ENCODE measurements at places on chromosomes 4 and X.

DNA sequence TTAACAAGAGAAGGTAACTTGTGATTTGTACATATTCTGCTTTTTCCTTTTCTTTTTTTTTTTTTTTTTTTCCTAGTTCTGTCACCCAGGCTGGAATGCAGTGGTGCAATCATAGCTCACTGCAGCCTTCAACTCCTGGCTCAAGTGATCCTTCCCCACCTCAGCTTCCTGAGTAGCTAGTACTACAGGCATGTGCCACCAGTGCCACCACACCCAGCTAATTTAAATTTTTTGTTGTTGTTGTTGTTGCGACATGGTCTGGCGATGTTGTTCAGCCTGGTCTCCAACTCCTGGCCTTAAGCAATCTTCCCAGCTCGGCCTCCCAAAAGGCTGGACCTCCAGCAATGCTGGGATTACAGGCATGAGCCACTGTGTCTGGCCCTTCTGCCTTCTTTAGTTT, 1.5 kb upstream of the TACR3 start:
- DNase-seq = no peak

GRCh38 chrX:33204889-33205288, 6.5 kb downstream of the DMD start:
- DNase-seq = no peak

DNA sequence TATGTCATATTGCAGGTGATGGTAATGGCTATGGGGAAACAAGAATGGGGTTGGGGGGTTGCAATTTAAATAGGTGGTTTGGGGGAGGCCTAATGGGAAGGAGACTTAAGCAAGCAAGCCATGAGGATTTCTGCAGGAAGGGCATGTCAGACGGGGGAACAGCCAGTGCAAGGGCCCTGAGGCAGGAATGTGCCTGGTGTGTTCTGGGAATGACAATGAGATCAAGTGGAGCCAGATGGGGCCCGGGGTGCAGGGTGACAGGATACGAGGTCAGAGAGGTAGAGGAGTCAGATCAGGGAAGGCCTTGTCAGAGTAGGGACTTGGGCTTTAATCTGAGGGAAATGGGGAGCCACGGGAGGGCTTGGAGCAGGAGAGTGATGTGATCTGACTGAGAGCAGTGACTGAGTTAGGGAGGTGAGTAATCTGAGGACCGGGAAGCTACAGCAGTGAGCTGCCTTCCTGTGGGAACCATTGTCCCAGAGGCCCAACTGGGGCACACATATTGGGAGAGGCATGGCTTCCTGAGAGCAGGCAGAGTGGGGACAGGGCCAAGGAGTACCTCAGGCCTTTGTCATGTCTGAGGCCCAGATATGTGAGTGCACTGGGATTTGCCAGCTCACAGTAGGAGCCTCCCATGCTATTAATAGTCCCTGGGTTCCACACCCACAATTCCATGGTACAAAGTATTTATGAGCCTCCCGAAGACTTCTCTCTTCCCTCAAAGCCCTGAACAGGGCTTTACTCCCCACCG, 139.8 kb downstream of the BCOR start:
- no peak for DNase-seq

GRCh38 chr4:77921701-77922100, 59.1 kb downstream of the MRPL1 start:
- DNase-seq = no peak

DNA sequence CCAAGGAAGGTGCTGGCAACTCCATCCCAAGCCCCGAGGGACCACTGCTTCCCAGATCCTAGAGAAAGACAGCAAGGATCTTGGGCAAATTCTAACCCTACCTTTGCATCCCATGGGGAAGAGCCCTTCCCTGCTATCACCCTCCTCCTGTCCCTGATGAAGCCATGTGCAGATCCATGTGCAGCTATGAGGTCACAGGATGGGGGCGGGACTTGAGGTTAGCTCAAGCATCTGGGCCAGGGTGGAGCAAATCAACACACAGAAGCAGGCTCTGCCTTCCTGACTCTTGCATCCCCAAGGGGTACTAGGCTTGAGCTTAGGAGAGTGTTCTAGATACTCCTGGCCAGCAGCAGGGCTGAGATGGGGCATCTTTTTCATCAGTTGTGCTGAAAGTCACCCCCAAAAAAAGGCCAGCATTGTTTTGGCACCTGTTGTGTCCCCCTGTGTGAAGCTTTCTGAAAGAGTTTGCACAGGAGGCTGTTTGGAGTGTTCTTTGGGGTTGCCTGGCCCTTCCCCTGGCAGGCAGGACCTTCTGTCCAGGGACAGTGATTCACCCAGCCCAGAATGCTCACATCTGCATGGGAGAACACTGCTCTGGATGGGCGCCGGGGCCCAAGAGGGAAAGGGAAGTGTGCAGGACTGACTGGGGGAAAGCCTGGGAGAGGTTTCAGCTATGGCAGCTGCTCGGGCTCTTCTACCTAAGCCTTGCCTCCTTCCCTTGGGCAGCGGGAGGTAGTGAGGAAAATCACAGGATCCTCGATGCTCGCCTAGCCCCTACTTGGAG, 50.8 kb downstream of the PRPS1 start:
- DNase-seq = peak; percentile 73

GRCh38 chr4:4740071-4740470, 119.4 kb upstream of the MSX1 start:
- DNase-seq = no peak

- no peak for DNase-seq
These were observed 109.6 kb downstream of the ANXA3 start for GRCh38 chr4:78661086-78661690.
